ENCODE measurements at places on chromosomes 13 and 19. TPM values are rescaled to one million over a fixed set of nuclear protein-coding genes. Genes with fewer than 3 reads are reported as not detected.

- peaks cover 18% of the 10 kb centered on the region for H3K4me1 ChIP-seq
- no peak for DNase-seq
- no peaks in the 10 kb centered on the region for H3K27me3 ChIP-seq
- no peak overlapping the region for H3K27ac ChIP-seq
Measured at GRCh38 chr19:11414544-11414943, 4.6 kb downstream of the RGL3 start.

Gene SEMA6B
- 82.1 TPM for total RNA-seq

DNA sequence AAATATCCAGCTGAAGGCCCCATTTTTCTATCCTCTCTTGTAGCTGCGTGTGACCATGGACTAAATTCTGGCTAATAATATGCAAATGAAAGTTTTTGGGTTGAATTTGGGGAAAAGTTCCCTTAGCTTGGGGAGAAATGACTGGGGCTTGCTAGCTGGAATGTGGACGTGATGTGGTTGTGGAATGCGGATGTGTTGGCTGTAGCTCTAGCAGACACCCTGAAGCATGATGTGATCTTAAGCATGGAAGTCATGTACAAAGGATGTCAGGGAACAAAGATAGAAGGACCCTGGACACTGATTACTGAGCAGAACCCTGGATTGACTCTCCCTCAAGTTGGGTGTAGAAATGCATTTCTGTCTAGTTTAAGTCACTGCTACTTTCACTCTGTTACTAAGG lies 25.4 kb upstream of the SCEL start:
- no peak overlapping the region for H3K27ac ChIP-seq
- peaks cover 12% of the 10 kb centered on the region for H3K4me1 ChIP-seq
- DNase-seq: no peak
- no peaks in the 10 kb centered on the region for H3K36me3 ChIP-seq

Gene FXYD1
- total RNA-seq: 0.83 TPM

Gene KLF1
- total RNA-seq: 0.44 TPM

Gene AKAP11
- total RNA-seq: 37.7 TPM

- peak overlapping the region; percentile 39 for H3K4me3 ChIP-seq
- H3K27ac ChIP-seq: peak overlapping the region; percentile 74
- H3K36me3 ChIP-seq: peaks cover 6% of the 10 kb centered on the region
- DNase-seq: no peak
- H3K27me3 ChIP-seq: peaks cover 20% of the 10 kb centered on the region
Measured at GRCh38 chr19:44809577-44810233, 802 bp downstream of the BCAM start.

Gene ETFB
- total RNA-seq: 78.0 TPM

Data from spleen (tissue), 13 donors.